RKO (cell line): ENCODE measurements at places on chromosomes 4 and X.
A peak's percentile ranks its signal among the peaks of the same experiment; 100 is the strongest.

GRCh38 chr4:147846318-147847155, 114.6 kb downstream of the ARHGAP10 start:
- DNase-seq: no peak

DNA sequence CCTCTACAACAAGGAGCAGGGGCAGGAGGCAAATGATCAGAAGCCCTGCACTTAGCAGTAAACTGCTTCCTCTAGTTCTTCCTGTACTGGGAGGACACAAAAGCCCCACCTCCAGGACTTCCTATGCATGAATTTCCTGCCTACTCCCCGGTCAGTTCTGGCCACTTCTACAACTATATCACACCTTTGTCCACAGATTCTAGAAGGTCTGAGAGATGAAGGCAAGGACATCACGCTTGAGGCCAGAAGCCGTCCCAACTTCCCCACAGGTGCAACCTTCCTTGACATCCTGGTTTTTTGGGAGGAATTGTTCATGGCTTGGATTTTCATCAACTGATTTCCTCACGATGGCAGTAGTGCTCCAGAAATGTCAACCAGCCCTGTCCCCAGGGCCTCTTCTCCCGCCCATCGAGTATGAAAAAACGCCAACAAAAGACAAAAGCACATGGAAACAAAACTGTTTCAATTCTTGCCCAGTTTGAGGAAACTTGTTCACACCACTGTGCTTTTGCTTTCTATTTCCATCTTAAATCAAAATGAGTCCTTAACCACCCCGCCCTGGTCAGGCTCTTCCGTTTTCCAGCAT, 206.5 kb upstream of the STK26 start:
- no peak for DNase-seq

GRCh38 chr4:52665592-52665991, 6.5 kb upstream of the USP46 start:
- DNase-seq: peak; percentile 23

GRCh38 chr4:156595041-156595440, 376.6 kb downstream of the PDGFC start:
- DNase-seq: no peak

DNA sequence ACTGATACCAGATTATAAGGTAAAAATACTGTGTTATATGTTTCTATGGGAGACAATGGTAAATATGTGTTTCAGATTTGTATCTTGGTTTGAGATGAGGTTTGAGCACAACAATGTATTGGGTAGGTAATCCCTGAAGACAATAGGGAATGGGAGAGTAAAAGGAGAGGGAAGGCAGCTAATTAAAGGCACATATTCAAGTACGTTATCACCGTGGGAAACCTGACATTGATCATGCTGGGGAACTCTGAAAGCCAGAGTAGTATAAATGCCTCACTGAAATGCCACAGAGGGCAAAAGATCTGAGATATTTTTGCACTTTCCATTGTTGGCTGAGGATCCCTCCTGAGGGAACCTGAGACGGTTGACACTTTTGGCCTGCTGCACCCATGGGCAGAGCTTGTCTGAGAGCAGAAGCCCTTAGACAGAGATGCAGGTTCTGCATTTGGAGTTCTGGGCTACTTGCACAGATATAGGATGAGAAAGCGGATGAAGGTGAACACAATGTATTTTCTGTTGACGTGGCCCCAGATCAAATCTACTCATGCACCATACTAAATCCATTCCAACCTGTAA, 506.7 kb downstream of the PCDH18 start:
- no peak for DNase-seq

GRCh38 chr4:158015241-158015640, 157.6 kb downstream of the GASK1B start:
- DNase-seq: peak; percentile 9

GRCh38 chr4:150600812-150601445, 19.0 kb downstream of the MAB21L2 start:
- no peak for DNase-seq

DNA sequence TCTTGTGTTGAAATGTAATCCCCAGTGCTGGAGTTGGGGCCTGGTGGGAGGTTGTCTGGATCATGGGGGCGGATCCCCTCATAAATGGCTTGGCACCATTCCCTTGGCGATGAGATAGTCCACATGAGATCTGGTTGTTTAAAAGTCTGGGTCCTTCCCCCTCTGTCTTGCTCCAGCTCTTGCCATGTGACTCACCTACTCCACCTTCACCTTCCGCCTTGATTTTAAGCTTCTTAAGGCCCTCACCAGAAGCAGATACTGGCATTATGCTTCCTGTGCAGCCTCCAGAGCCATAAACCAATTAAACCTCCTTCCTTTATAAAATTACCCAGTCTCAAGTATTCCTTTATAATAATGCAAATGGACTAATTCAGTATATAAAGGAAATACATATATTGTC, 111.5 kb downstream of the NR3C2 start:
- DNase-seq: no peak

DNA sequence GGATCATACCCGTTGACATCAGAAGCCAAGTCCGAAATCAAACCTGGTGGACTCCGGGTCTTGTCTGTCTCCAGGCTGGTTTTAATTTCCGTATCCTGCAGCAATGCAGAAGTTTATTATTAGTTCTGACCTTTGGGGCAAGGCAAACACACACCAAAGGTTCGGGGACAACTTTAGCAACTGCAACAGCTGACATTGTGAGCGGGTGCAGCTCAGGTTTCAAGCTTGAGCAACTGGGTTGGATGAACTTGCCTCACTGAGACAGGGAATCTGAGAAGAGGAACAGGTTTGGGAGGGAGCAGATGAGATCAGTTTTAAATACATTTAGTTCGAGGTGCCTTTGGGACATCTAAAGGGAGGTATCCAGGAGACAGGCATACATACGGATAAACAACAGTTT, 110.7 kb downstream of the GNL3L start:
- no peak for DNase-seq

- no peak for DNase-seq
Observed at GRCh38 chr4:68569466-68570121, 6.5 kb downstream of the UGT2B17 start.

- peak; percentile 77 for DNase-seq
Observed at GRCh38 chr4:23097251-23097650, 404.5 kb downstream of the GBA3 start.

- DNase-seq: no peak
Observed at GRCh38 chr4:99200138-99200537, 18.9 kb downstream of the ADH6 start.

GRCh38 chr4:172858731-172859230, 309.8 kb upstream of the GALNT7 start:
- no peak for DNase-seq

DNA sequence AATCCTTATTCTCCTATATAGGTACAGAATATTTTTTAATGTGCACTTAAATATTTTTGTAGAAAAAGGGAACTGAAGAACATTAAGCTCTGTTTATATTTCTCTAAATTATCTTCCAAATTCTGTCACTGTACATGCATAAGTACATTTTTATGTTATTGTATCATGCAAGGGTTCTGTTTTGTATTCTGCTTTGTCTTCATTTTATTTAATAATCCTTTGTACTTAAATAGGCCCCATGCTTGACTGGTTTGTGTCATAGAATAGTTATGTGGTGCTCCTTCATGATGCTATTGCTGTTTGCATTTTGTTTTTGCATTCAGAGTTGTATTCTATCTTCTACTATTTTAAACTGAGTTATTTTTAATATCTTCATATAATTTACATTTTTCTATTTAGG, 111.9 kb upstream of the EDNRA start:
- DNase-seq: no peak

DNA sequence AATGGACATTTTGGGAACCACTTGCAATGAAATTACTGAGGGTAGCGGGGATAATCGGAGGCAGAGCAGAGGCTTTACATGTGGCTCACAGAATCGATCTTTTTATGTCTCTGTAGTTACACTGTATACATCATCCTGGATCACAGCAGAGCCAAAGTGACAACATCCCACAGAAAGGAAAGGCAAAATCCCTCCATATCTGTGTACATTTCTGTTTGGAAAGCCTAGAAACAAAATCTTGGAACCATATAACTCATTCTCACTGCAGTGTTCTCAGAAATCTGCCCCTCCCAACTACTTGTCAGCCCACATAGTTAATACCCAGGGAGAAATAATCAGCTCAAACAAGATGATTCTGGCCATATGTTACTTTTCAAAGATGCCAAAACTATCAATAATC, 211.6 kb downstream of the DCLK2 start:
- DNase-seq: no peak

DNA sequence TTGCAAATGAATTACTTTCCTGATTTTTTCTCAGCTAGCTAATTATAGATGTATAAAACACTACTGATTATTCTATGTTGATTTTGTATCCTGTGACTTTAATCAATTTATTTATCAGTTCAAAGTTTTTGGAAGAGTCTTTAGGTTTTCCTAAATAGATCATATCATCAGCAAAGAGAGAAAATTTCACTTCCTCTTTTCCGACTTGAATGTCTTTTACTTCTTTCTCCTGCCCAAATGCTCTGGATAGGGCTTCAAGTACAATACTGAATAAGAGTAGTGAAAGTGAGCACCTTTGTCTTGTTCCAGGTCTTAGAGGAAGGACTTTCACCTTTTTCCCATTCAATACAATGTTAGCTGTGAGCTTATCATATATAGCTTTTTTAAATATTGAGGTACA, 417.9 kb downstream of the PDGFC start:
- no peak for DNase-seq

DNA sequence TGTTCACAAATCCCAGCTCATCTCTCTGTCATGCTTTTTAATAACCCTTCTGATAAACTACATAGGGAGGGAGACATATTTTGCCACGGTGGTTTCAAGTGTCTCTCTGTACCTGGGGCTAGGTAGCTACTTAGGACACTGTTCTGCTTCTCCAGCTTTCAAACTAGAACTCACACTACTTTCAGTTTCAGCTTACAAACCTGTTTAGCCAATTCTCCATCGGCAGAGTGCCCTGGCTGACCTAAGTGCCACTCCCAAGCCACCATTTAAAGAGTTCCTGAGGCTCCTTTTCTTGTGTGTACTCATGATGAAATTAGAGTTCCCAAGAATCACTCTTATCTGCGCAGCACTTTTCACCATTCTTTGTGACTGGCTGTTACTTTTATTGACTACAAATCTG, 899.2 kb downstream of the FAT4 start:
- no peak for DNase-seq

DNA sequence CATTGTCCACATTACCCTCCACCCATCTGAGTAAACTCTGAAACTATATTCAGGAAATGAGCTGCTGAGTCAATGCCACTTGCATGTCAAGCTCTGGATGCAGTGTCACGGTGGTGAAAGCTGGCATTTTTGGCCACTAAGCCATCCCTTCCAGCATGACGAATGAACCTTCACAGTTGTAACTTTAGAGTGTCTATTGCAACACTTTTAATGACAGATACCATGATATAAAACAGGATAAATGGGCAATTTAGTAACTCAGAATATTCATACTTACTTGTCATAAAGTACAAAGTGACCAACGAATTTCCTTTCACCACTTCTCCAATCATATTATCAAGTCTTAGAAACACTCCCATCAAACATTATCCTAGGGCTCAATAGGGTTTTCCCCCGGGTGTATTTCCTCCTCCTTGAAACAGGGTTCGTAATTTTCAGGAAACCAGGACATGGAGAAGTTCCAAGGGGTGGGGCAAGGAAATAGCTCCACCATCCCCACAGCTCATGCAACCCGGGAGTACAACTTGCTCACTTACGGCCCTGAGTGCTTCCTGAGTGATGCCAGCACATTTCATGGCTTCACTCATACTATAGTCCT, 73.1 kb downstream of the MTHFD2L start:
- peak; percentile 18 for DNase-seq

DNA sequence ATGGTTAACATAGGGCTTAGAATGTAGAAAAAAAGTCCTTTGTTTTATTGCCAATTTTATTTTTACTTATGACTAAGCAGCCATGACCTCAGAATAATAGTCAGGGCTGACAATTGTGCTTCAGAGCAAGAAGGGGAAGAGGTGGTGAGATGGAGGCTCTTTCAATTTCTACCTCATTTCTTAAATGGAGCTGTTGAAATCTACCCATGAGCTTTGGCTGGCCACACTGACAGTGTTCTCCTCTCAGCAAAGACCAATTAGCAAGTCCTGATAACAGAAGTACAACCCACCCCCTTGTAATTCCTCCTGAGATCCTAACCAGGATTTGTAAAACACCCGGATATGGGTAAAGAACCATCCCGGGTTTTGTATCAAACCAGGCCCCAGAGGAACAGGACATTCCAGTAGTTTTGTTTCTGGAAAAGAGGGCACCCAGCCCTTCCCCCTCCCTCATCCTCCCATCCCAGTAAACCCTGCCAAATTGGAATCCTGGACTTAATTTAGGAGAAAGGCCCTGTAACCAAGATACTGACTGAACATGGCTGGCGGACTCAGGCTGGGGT, at the start of gene HEPH:
HEPH (plus strand) TSS at position 399 of the 563 bp plus-strand sequence. CDS start 6,324 bp downstream, outside the sequence.
- no peak for DNase-seq

GRCh38 chr4:139035650-139036049, 20.1 kb downstream of the NOCT start:
- no peak for DNase-seq

DNA sequence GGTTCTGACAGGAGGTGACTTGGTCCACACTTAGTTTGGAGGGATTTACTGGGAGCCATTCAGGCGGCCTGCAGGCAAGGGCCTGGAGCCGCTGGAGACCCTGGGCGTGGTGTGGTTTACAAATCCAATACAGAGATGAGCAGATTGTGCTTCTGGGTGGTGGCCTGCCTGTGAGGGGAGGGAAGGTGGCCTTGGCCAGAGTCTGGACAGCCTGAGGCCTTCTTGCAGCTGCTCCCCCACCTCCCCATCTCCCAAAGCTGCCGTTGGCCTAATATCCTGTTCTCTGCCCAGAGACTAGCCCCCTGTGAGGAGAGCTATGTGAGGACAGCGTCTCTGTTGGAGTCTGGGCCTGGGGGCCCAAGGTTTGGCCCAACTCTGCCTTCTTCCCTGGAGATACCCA, 163.9 kb upstream of the MAMLD1 start:
- DNase-seq: no peak

GRCh38 chrX:48945517-48946348, 11.7 kb downstream of the OTUD5 start:
- peak; percentile 68 for DNase-seq

- DNase-seq: no peak
Observed at GRCh38 chr4:180669680-180670079, 1573.5 kb upstream of the TENM3 start.

- DNase-seq: no peak
Observed at GRCh38 chr4:151114986-151115385, 15.6 kb downstream of the RPS3A start.
